ENCODE measurements at places on chromosomes 2 and 18.

GRCh38 chr2:108267101-108267500 is 21.6 kb upstream of the SULT1C2 start:
- DNase-seq: no peak

DNA sequence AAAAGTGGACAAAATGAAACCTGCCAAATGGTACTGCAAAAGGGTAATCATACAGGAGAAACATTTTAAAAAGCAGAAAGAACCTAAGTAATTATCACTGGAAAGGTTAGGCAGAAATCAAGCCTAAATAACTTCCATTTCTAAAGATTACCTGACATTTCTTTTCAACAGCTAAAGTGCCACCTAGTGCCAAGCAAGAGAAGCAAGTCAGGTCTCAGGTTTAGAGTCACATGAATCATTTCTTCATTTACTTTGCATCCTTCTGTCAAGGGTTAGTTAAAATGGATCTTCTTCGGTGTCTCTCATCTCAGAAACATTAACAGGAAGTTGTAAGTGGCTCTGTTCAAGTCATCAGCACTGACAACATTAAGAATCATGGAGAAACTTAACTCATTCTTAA is 90.3 kb downstream of the AKAIN1 start:
- no peak for DNase-seq

DNA sequence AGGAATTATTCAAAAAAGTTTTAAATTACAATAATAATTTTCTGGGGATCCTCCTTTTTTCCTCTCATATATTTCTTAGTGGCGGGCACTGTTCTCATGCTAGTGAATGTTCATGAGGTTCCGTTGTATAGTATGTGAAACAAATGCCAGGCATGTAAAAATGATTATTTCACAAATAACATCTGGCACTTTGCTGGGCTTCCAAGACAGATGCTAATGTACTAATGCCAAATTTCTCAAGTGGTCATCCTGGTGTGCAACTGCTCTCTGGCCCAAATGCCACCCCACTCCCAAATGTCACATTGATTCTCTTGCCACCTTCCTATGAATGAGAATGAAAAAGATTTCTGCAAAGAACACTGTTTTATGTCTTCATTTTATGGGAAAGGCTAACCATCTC is 564.0 kb upstream of the GCFC2 start:
- DNase-seq: no peak

DNA sequence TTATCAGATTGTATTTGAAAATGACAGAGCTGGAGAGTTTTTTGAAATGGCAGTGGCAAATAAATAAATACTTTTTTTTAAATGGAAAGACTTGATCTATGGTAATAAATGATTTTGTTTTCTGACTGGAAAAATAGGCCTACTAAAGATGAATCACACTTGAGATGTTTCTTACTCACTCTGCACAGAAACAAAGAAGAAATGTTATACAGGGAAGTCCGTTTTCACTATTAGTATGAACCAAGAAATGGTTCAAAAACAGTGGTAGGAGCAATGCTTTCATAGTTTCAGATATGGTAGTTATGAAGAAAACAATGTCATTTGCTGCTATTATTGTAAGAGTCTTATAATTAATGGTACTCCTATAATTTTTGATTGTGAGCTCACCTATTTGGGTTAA is 30.9 kb downstream of the CD28 start:
- DNase-seq: no peak

- no peak for DNase-seq
Observed at GRCh38 chr2:183543731-183544130, 419.5 kb downstream of the NUP35 start.

DNA sequence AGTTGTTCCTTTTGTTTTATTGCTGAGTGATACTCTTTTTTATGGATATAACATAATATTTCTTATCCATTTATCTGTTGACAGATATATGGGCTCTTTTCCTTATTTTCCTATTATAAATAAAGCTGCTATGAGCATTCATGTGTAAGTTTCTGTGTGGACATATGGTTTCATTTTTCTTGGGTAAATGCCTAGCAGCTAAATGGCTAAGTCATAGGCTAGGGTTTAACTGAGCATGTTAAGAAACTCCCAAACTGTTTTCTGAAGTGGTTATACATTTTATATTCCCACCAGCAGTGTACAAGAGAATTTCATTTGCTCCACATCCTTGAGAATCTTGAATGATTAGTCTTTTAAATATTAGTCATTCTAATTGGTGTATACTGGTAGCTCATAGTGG is 786.6 kb upstream of the CDH2 start:
- DNase-seq: no peak

GRCh38 chr2:105432749-105433148 is 33.9 kb upstream of the FHL2 start:
- DNase-seq: no peak

DNA sequence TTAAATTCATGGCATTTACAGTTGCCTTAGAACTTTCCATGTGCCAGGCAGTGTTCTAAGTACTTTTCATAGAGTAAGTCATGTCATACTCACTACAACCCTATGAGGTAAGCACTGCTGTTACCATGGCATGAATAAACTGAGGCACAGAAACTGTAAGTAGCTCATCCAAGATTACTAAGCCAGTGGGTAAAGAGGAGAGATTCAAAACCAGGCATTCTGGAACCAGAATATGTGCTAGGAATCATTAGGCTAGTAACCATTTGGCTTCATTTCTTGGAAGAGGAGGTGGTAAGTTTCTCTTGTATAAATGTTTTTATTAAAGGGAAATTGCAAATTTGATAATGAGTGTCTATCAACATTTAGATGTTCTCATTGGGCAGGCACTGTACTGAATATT is 35.1 kb downstream of the SOX11 start:
- DNase-seq: no peak

DNA sequence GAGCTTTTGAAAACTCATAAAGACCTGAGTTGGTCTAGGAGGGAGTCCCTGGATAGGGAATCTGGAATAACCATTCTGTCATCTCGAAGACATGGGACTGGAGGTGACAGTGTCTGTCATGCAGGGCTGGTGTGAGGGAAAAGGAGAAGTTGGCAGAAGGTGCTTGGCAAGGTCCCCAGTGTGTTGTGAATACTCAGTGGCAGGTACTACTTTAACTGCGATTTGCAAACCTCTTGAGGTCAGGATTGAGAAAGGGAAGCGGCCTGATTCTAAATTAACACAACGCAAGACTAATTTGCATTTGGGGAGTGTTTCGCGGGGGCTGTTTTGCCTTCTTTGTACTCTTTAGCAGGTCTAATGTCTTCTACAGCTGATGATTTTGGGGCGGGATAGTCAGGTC is 77.0 kb upstream of the TMEM200C start:
- DNase-seq: no peak

GRCh38 chr2:152694161-152694661 is 23.1 kb downstream of the PRPF40A start:
- no peak for DNase-seq

GRCh38 chr2:172560721-172561120 is 4.8 kb downstream of the PDK1 start:
- DNase-seq: no peak

- DNase-seq: no peak
Observed at GRCh38 chr18:35193316-35193715, 47.5 kb upstream of the ZNF397 start.

DNA sequence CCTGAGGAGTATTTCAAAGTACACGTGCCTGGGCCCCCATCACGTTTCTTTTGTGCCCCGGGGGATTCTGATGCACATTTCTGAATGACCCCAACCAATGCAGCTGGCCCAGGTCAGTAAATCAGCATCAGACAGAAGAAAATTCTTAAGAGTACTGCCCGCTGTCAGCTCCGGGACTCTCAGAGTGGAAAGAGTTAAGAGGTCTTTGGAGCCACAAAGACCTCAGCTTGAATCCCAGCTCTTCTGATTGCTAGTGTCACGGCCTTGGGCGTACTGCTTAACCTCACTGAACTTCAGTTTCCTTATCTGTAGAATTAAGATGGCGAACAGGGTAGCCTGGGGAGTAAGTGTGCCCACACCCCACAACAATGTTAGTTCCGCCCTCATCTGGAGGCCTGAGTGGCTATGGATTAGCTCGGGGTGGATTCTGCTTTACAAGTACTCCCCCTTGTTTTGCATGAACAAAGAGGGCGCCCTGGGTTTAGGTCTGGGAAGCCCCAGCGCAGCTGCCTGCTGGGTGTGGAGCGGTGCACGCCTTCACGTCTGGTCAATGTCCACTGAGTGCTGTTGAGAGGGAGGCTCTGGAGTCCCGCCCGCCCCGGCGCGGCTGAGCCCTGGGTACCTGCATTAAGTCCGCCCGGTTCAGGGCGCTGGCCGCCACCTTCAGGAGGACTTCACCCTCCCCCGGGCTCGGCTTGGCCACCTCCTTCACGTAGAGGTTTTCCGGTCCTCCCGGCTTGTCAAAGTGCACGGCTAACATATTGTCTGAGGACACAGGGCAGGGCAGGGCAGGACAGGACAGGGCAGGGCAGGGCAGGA is 858 bp downstream of the TP53I3 start:
- DNase-seq: no peak

DNA sequence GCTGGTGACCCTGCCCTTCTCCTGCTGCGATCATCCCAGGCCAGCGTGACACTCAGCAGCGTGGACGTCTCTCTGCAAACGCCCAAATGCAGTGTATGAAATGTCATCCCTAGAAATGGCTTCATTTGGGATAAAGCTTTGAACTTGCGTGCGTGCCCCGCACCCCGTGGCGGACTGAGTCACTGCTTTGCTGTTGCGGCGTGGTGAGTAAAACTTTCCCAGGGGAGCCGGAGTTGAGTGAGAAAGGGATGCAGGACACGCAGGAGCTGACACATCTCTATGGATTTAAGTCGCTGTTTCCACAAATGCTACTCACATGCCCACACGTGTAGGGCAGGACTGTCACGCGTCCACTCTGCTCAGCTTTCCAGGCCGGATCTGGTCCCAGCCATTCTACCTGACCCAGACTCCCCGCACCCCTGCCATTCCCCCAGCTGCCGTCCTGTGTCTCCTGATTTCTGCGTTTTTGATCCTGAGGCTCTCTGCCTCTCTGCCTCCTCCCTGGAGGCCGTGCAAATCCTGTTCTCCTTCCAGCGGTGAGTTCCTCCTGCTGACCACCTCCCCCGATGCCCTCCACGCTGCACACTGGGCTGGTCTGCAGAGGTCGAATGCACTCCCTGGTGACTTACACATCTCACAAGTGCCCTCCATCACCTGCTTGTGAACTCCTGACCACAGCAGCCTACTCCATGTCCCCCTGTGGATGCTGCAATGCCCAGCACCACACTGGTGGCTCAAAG is 88.9 kb downstream of the MBP start:
- DNase-seq: no peak

- DNase-seq: no peak
Observed at GRCh38 chr2:134508391-134508790, 210.4 kb downstream of the TMEM163 start.

DNA sequence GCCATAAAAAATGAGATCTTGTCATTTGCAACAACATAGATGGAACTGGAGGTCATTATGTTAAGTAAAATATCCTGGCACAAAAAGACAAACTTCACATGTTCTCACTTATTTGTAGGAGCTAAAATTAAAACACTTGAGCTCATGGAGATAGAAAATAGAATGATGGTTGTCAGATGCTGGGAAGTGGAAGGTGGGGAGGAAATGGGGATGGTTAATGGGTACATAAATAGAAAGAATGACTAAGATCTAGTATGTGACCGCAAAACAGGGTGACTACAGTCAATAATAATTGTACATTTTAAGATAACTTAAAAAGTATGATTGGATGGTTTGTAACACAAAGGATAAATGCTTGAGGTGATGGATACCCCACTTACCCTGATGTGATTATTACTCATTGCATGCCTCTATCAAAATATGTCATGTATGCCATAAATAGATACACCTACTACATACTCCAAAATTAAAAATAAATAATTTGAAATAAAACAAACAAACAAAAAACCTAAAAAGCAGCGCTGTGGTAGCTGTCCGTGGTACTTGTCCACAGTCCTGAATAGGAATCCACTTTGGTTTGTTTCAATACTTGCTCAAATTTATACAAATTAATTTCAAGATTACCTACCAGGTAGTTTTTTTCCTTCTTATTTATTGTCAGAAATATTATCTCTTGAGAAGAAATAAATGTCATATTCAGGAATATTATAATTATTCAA is 224.5 kb downstream of the DLGAP1 start:
- DNase-seq: no peak

GRCh38 chr2:133526530-133527300 is 41.5 kb downstream of the NCKAP5 start:
- DNase-seq: no peak

DNA sequence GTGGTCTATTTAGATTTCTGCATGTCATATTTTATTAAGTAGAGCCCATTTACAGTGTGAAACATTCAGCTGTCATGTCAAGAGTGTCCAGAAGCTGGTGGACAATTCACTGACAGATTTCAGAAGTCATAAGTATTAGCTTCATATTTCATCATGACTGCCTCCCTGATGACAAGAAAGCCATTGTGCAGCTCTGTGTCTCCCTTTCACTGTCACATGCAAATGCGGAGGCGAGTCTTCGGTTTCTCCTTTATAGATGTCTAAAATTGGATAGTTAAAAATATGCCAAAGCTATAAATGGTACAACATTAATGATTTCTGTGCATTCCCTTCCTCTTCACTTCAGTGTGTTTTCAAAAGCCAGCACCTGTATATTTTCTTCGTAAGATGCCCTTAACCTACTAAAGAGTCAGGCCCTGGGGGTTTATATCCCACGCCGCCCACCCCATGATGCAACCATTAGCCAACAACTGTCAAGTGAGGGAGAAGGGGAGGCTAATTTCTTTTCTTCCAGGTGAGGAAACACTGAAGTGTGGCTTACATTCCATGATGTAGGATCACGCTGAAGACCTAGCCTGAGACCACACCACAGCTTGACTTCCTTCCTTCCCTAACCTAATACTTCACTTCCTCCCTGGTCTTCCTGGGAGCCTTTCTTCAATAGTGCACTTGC is 99.6 kb upstream of the DDX18 start:
- no peak for DNase-seq

DNA sequence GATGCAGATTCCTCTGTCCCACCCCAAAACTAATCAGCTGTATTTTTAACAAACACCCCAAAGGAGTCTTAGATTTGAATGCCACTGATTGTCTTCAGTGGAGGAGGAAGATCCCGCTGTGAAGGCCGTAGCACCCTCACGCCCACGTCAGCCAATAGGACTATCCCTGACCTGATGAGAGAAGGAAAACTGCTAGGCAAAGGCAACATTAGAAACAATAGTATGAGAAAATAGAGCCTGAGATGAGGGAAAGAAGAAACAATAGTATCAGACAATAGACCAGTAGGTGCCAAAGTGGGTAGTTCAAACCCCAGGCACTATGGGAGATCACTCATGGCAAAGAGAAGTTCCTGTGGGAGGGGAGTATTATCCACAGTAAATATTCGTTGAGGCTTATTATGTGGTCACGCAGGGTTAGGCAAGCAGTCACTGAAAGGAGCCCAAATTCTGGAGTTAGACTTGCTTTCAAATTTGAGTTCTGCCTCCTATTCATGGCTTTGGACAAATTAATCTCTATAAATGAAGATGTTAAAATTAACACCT is 2.8 kb downstream of the PCBP1 start:
- DNase-seq: no peak

DNA sequence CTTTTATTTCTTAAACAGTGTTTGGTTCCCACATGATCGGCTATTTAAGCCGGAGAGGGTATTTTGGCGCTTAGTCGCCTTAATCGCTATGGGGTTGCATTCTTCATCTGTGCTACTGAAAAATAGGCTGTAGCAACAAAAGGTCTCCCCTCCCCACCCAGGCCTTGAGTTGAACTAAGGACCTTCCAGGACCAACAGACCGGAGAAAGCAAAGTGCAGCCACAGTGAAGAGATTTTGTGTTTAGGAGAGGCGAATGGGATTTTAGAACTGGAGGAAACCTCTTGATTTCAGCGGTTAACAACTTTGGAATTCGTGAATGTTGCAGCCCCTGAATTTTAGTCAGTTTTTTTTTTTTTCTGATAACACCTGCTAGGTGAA is 1.4 kb downstream of the ITGA6 start:
- no peak for DNase-seq

GRCh38 chr2:86552889-86553288 is 10.4 kb downstream of the CHMP3 start:
- no peak for DNase-seq
